ENCODE measurements at places on chromosomes 3 and 15.

- DNase-seq: no peak
These were observed 47.7 kb downstream of the PDZRN3 start for GRCh38 chr3:73576999-73577461.

DNA sequence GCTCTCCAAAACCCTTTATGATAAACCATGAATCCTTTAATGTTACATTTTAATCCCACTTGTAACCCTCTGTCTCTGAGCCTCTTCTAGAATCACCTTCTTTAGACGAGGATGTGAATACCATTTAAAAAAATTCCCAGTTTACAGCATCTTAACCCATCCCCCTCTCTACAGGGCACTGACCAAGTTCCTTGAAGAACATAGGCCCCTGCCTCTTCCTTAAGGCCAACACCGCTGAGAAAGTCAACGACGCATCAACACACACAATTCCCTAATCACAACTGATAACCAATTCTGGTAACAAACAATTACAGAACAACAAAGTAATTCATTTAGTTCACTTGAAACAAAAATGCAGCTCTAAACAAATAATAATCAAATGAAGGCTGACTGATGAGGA, 130.3 kb downstream of the DLG1 start:
- no peak for DNase-seq

- no peak for DNase-seq
These were observed 46.0 kb downstream of the RBM15B start for GRCh38 chr3:51436998-51437639.

- DNase-seq: no peak
These were observed 69.1 kb downstream of the TTC23 start for GRCh38 chr15:99180086-99180963.

GRCh38 chr3:114671741-114672510, 378.1 kb downstream of the TIGIT start:
- no peak for DNase-seq

DNA sequence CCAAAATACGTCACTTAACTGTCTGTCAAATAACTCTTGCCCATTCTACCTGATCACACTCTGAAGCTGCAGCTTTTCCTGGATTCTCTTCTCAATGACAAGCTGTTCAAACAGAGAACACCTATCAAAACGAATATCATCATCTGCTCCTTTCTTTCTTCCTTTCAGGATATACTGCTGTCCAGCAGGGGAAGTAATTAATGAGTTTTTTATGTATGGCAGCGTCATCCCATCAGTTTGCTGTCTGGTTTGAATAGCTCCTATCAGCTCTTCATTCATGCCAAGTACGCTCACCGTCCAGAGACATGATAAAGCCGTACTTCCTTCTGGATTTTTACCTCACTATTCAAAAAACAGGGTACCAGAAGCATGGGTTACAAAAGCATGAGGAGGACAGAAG, at the start of gene CHRM5:
TSS of gene CHRM5 (plus strand) at position 274 of the 400 bp plus-strand sequence. CDS start 94,221 bp downstream, outside the sequence.
- DNase-seq: no peak

GRCh38 chr3:124974691-124975090, 40.1 kb upstream of the MUC13 start:
- no peak for DNase-seq

DNA sequence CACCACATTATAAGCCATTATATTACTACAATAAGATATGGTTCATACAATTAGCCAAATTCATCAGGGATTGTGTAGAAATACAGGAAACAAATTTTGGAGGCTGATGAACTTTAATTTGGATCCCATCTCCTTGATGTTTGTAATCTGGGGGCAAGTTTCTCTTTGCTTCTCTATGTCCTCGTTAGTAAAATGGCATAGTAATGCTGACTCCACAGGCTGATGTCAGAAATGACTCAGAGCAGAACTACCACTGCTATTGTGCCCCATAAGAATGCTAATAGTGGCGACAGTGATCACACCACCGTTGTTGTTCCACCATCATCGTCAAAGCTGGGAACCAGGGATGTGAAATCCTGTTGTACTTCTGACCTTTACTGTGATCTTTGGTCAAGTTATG, 722.3 kb upstream of the LMCD1 start:
- no peak for DNase-seq

GRCh38 chr3:184230603-184231528, 1.5 kb downstream of the VWA5B2 start:
- DNase-seq: no peak

- DNase-seq: no peak
These were observed 137.1 kb upstream of the PRR20G start for GRCh38 chr3:127424766-127425504.

DNA sequence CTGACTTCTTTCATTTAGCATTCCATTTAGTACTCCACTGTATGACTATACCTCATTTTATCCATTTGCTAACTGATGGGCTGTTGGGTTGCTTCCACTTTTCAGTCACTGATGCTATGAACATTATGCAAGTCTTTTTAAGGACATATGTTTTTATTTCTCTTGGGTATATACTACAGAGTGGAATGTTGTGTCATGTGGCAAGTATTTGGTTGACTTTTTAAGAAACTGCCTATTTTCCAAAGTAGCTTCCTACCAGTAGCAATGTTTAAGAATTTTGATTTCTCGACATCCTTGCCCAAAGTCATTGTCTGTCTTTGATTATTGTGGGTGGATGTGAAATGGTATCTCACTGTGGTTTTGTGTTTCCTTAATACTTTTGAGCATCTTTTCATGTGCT, 110.1 kb upstream of the TPM1 start:
- no peak for DNase-seq

- no peak for DNase-seq
These were observed 48.5 kb downstream of the PXYLP1 start for GRCh38 chr3:141280086-141280485.

GRCh38 chr15:25240461-25241021, 198.3 kb downstream of the UBE3A start:
- no peak for DNase-seq

GRCh38 chr3:112074616-112075497, 11.3 kb upstream of the C3orf52 start:
- DNase-seq: no peak

GRCh38 chr3:42847731-42848130, 27.9 kb downstream of the CYP8B1 start:
- DNase-seq: no peak

DNA sequence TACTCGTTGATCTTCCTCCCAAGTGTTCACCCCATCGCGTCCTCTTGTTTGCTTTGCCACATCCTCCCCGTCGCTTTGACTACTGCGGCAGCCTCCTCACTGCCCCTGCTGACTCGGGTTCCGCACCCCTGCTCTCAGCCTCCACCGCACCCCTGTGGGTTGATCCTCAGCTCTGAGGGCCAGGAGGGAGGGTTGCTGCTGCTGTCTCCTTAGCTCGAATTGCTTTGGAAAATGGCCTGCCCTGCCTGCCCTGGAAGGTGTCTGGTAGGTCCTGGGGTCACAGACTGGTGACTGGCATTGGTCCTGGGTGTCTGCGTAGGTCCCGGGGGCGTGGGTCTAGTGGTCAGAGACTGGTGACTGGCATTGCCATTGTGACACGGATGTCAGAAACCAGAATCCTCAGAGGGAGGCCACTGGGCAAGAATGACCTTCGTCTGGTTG, 9.4 kb downstream of the MUC4 start:
- DNase-seq: no peak

DNA sequence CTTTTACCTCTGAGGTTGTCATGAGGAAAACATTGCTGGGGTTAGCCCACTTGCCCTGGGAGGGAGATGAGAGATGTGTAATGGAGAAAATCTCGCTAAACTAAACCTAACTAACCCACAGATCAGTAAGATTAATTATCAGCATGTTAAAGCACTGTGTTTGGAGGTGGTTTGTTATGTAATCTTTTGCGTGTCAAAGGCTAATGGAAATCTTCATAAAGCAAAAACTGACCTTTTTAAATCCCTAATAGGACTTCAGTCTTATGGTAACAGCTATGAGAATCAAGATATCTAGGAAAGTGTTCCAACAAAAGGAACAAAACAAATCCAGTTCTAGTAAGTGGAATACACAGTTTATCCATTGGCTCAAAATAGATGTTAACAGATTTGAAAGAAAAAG, 102.7 kb downstream of the PLOD2 start:
- no peak for DNase-seq

DNA sequence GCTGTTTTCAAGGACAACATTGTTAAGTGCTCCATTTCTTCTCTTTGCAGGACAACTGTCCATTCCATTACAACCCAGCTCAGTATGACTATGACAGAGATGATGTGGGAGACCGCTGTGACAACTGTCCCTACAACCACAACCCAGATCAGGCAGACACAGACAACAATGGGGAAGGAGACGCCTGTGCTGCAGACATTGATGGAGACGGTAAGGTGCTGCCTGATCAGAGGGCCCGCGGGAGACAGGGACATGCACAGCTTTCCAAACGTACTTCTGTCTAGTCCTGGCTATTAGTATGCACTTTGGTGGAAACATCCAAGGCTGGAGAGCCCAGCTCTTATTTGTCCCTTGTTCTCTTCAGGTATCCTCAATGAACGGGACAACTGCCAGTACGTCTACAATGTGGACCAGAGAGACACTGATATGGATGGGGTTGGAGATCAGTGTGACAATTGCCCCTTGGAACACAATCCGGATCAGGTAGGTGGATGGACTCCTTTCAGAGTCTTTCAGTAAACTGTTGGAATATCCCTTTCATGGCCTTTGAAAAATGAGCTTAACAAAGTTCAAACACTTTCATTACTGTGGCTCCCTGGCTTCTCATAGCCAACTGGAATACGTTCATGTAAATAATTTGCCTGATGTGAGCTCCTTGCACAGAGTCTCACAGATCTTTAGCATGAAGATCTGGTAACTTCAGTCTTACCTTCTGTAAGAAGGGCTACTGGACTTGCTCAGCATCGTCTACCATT, 10.4 kb downstream of the THBS1 start:
- DNase-seq: no peak

DNA sequence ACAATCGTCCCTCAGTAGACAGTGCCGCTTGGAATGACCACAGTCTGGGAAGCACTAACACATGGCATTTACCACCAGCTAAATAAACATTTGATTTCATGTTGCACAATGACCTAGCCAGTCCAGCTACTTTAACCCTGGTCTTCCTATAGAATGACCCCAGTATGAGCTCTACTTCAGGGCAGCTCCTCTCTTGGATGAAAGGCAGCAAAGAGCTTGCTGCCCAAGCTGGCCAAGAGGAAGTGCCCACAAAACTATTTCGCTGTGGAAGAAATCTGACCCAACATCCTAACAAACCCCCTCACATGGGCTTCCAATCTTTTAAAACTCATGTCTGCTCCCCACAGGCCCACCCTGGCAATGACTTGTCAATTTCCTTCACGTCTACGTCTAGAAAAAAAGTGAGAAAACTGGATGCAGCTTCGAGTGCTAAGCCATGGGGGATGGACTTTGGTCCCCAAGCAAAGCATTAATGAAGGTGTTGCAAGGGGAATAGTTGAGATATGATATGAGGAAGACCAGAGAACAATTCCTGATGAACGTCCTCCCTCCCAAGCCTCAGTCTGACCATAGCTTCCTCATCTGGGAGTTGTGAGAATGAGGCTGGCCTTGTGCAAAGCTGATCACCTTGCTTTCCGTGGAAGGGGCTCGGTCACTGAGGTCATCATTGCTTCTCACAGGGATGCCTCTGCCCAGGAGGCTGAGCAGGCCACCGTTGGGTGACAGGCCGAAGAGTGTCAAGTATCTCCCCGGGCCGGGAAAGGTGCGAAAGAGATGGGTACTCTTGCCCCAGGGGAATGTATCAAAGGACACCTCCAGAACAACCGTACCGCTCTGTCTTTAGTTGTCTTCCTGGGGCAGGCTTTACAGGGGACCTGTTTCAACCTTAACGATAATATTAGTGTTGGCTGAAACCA, 964 bp downstream of the SLC25A20 start:
- DNase-seq: no peak

GRCh38 chr3:184377882-184378445, at the start of gene THPO:
TSS of gene THPO (minus strand) at chr3:184378207. CDS start at chr3:184376259, 1,948 bp downstream.
- DNase-seq: no peak

DNA sequence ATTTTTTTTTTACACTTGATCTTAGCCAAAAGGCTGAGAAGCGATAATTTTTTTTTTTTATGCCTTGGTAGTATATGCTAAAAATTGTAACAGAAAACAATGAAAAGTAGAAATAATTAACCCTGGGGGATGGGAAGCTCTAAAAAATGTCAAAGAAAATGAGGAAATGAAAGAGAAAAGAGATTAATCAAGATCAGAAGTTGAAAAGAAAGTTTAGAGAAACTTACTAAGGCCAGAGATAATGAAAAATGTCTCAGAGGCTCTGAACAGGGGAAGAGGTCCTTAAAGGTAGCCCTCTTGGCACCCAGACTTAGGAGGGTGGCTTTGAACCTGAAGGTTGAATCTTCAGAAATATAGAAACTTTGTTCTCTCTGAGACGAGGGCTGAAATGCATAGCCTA, 58.6 kb upstream of the ZBED2 start:
- DNase-seq: no peak

GRCh38 chr3:160115387-160115786, 109.8 kb upstream of the C3orf80 start:
- no peak for DNase-seq

- no peak for DNase-seq
These were observed 168.8 kb downstream of the CHDH start for GRCh38 chr3:53677413-53677812.

DNA sequence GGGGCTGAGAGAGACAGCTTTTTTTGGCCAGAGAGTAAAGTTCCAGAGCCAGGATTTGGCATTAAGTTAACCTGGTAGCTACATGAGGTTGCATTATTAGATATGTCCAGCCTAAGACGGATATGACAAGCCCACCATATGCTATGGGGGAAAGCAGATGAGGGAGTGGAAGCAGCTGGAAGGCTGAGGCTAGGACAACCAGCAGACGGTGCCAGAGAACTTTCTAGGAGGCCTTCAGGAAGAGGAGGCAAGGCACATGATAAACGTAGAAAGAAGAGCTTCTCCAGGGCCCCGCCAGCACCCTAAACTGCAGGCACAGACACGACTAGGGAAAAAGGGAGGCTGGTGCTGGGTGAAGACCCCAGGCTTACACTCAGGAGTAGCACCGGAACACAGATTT, 87.0 kb downstream of the CTNNB1 start:
- DNase-seq: no peak

GRCh38 chr3:136882571-136882970, 20.6 kb downstream of the NCK1 start:
- no peak for DNase-seq

- no peak for DNase-seq
These were observed 532 bp downstream of the B4GALT4 start for GRCh38 chr3:119240101-119240590.

- DNase-seq: no peak
These were observed 11.2 kb downstream of the SOX2 start for GRCh38 chr3:181722766-181723425.

- no peak for DNase-seq
These were observed 201.5 kb downstream of the SOX2 start for GRCh38 chr3:181913254-181913653.

GRCh38 chr15:36659917-36660316, 80.5 kb downstream of the CDIN1 start:
- DNase-seq: no peak

All from activated T-helper 9 cell treated with anti-CD3 and anti-CD28 coated beads, Interleukin-2, amount 50 U/mL, for 16 hours (primary cell).